Stimulated activated CD4-positive, alpha-beta T cell treated with anti-CD3 and anti-CD28 coated beads, Interleukin-15, amount 100 ng/mL, for 1 hour (primary cell): ENCODE measurements at places on chromosomes 7 and 10.

- no peak for DNase-seq
Observed at GRCh38 chr10:65802391-65802790, 1123.4 kb upstream of the LRRTM3 start.

DNA sequence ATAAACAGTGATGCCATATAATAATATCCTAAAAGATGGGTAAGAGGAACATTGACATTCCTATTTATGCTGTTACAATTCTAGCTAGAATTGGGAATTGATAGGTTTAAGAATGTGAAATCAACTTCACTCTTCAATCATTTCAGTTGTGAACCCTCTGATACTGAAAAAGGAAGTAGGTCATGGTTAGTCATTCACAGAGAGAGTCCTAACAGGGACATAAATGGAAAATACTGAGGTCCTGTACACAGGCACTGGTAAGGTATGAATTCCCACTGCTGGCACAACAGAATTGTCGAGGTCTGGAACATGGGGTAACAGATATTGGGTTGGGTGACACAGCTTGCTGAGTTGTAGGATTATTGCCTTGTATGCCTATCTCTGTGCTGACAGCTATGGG is 289.4 kb upstream of the LRRN3 start:
- DNase-seq: no peak

DNA sequence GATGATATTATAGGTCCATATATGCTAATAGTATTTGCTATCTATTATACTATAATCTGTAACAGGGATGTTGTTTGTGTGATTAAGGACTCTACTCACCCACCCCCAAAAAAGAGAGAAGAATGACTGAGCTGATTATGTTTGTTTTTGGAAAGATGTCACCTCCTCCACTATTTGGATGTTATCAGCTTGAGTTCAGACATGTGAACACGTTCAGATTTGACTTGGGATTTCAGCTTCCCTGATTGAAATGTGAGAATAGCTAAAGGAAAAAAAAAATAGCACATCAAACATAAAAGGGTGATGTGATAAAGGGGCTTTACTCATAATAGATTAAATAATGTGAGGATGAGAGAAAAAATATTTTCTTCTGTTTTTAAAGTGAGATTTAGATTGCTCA is 81.2 kb downstream of the VTI1A start:
- DNase-seq: no peak

DNA sequence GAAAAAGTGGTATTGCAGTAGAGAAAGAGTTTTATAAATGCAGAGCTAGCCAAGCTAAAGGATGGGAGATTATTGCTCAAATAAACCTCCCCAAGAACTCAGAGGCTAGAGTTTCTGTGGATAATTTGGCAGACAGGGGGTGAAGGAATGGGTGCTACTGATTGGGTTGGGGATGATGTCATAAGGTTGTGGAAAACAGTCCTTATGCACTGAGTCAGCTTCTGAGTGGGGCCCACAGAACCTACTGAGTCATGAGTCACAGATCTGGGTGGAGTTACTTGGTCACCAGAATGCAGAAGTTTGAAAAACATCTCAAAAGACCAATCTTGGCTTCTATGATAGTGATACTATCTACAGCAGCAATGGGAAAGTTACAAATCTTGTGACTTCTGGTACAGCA is 1146.7 kb downstream of the TYW1 start:
- DNase-seq: no peak

DNA sequence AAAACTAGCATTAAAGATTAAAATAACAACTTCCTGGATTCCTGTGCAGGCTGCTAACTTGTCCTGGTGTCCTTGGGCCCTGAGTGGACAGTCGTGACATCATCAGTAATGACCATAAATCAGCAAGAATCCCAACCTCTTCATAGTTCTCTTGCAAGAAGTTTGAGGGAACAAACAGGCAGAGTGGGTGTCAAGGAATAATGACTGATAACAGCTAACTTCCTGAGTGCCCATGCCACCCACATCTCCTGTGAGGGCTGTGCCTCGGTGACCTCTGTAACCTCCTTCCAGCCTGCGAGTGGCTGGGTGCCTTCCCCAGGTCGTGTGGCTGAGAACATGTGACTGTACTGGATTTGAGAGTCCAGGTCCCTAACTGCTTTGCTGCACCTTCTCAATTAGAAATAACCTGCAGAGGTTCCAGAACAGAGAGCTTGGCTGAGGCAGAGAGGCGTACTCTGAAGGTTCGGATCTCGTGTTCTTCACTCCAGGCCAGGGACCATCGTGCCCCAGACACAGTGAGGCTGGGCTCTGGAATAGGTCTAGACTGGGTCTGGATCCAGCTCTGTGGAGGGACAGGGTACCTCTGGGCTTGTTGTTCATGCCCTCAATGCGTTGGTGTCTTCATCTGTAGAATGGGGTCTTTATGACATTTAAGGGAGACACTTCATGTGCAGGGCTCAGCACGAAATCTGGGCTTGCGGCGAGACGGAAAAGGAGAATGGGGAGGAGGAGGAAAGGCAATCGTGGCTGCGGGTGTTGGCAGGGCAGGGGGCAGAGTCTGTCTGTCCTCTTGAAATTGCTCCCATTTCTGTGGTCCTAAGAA is 313.1 kb upstream of the ZNF32 start:
- DNase-seq: no peak

DNA sequence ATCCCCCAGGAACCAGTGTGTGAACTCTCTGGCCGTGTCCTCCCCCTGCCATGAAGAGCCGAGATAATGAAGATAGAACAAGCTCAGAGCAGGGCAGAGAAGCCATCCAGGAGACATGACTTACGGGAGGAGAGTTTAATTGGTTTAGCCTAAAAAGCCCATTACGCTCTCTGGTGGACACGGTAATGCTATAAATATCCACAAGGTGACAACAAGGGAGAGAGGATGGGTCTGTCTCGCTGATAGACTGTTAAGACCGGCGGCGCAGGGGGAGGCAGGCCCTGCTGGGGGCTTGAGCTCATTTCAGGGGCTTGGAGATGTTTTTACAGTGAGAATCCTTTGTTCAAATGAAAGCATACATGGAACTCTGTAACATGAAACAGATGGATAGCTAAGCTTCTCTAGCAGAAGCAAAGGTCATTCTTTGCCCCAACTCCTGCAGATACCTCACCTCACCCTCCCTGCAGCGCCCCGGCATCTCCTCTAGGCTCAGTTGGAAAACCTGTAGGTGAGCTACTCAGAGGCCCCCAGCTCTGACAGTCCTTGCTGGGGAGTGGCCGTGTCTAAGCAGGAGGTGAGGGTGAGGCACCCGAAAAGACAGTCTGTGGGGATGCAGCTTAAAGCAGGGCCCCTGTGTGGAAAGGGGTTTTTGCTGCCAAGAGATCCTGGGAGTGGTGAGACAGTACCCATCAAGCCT is 40.8 kb upstream of the LOXL4 start:
- DNase-seq: no peak

GRCh38 chr7:75650062-75650461 is 88.7 kb downstream of the HIP1 start:
- DNase-seq: no peak

DNA sequence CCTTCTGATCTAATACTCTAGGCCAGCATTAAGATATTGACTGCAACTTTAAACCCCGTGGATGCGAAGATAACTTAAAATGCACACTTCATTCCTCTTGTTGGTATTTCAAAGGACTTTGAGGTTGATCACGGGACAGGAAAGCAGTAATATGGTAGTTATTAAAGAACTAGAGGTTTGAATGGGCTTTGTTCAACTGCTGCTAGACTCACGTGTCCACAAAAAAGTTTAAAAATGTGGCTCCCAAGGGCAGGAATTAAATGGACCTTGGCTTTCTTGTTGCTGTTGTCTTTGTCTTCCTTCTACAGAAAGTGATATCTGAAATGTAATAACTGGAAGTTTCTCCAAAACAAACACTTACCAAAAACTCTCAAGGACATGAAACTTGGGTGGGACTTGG is 186.3 kb downstream of the XPNPEP1 start:
- no peak for DNase-seq
